ENCODE measurements at places on chromosomes 7 and 10.

DNA sequence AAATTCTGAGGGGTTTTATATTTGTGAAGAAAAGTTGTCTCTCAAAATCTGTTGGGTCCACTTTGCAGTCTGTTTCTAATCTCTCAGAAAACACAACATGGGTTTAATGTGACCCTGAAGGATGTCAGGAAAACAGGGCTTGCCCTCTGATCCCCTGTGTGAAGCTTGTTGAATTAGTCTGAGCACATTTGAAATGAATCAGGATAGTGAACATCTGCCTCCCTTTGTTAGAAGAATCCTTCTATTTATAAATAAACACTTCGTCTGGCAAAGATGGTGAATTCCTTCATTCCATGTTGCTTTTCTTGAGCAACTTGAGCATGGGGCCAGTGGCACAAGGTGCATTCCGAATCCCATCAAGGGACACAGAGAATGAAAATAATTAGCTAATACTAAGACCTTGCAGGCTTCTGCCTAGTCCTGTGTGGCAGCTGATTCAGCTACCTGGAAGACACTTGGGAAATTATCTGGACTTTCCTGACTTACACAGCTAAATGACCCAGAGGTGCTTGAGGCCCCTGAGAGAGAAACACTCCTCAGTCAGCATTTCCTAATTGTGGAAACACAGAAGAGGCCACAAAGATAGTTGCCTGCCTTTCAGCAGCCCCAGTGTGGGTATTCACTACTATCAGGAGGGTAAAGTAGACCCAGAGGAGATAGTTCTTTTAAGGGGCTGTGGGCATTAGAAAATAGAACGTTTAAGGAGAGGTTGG, 305.5 kb downstream of the C7orf25 start:
- no peak for DNase-seq

- DNase-seq: peak; percentile 9
Measured at GRCh38 chr10:70893227-70894006, 5.1 kb upstream of the PCBD1 start.

GRCh38 chr10:43355749-43356371, 15.6 kb upstream of the FXYD4 start:
- DNase-seq: no peak

GRCh38 chr10:44755481-44755880, 155.7 kb upstream of the TMEM72 start:
- DNase-seq: no peak

DNA sequence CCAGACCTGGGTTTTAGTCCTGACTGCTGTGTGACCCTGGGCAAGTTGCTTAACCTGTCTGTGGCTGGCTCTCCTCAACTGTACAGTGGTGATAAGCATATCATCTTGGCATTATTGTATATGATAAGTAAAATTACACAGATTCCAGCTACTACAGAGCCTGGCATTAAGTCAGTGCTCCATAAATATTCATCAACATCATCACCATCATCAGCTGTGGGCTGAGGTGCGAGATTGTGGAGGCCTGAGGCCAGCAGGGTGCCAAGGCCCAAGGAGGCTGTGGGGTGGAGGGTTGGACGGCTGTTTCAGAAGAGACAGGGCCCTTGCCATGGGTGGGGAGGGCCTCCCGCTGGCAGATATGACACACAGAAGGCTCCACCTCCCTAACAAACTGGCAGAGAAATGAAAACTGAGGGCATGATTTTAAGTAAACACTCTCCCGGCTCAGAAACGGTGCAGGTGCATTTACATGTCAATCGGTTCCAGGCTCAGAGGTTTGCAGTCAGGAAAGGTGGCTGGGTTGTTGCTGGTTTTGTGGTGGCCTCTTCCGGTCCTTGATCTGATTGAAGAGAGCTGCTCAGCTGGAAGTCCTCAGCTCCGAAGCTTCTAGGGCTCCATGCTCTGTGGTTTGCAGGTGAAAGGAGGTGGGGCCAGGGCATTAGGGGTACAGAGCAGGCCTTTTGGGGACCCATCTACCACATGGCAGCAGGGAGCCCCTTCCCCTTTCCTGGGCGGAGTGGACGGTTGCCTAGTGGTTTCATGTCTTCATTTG, 10.2 kb downstream of the CRYGN start:
- peak; percentile 80 for DNase-seq

DNA sequence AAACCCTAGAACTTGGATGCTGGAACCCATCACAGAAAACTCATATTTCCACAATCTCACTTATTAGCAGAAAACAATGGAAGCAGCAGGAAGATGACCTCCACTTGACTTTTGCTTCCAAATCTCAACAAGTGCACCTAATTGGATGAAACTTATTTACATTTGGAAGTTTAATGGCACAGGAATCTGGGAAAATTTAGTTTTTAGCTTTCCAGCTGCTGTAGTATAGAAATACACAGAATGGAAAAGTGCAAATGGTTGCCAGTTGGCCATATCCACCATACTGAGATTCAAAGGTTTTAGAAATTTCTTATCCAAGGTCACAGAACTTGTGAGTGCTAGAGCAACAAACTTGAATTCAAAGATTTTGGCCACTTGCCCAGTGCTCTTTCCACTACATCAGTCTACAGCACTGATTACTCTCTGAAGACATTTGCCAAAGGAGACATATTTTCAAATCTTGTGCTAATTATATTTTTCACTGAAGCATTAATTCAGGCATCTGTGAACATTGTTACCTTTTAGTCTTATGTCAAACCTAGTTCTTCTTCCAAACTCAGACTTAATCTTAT, 9.3 kb upstream of the AHR start:
- no peak for DNase-seq

DNA sequence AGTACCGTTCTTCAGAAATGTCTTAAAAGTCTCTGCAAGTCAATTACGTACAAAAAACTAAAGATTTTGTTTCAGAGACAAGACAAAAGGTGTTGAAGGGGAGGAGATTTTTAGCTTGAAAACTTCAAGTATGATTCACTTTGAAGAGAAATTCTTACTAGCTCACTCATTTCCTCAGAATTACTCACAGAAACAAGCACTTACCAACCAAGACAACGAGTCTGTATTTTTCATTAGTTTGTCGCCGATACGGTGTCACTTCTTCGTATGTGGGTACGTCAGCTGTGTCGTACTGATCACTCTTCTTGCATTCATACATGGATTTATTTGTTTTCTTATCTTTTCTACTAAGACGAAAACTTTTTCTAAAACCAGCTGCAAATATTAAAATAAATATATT, 90.6 kb upstream of the ODAD2 start:
- DNase-seq: no peak

GRCh38 chr10:102003541-102003940, 52.4 kb downstream of the ARMH3 start:
- no peak for DNase-seq

GRCh38 chr7:39410582-39410981, 155.6 kb upstream of the YAE1 start:
- DNase-seq: no peak

GRCh38 chr7:128378637-128379036, 17.1 kb upstream of the PRRT4 start:
- DNase-seq: no peak

- DNase-seq: no peak
Measured at GRCh38 chr10:117757086-117757720, 214.7 kb downstream of the EMX2 start.

DNA sequence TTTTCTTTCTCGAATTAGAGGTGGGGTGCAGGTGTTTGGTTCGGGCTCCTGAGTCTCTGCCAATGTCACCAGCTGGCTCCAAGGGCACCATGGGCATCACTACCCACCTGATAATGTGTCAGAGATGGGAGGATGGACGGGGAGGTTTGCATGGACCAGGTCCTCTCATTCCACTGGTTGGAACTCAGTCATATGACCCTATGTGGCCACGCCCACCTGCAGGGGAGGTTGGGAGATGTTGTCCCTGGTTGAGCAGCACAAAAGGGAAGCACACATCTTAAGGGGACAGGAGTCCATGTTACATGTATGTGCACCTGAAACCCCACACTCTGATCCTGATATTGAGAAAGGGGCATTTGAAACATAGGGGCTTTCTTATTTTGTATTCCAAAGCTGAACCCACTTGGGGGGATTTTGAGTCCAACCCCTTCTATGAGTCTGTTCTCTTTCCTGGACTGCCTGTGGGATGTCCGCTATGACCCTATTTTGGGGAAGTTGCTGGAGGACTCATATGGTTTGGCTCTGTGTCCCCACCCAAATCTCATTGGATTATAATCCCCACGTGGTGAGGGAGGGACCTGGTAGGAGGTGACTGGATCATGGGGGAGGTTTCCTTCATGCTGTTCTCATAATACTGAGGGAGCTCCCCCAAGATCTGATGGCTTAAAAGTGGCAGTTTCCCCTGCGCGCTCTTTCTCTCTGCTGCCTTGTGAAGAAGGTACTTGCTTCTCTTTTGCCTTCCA, 66.9 kb upstream of the BAIAP2L1 start:
- DNase-seq: no peak

DNA sequence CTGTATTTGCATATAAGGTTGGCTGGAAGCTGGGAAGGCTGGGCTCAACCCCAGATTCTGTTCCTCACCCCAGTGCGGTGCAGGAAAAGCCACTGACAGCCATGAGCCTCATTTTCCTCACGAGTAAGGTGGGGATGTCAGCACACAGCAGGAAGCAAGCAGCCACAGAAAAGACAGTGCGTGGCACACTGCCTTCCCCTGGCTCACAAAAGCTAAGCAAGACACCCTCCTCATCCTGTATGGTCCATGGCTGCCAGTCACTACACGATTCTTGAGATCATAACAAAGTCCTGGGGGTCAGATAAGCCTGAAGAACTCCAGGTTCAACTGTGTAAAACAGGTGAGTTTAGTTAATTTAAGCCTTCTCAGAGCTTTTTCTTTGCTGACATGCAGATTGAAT, 28.9 kb upstream of the DDC start:
- DNase-seq: no peak

DNA sequence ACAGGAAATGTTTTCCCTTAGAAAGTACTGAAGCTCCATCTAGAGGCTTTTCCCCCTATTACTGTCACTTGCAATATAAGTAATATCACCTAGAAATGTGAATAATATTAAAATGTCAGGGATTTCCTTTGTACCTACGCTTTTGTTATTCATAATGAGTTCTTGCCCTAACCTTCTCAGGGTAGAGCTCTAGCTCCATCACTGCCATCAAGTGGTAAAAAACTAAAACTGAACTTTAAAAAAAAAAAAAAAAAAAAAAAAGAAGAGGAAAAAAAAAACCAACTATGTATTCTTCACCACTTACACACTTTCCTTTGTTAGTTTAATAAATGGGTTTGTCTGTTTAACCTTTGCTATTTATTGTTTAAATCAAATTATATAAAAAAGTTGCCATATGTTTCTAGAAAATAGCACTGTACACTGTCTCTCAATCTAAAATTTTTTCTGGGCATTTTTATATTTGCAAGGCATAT, 49.9 kb downstream of the DNAJC1 start:
- DNase-seq: peak; percentile 56

- peak; percentile 79 for DNase-seq
Measured at GRCh38 chr10:43816351-43817321, 168.0 kb upstream of the ZNF32 start.

DNA sequence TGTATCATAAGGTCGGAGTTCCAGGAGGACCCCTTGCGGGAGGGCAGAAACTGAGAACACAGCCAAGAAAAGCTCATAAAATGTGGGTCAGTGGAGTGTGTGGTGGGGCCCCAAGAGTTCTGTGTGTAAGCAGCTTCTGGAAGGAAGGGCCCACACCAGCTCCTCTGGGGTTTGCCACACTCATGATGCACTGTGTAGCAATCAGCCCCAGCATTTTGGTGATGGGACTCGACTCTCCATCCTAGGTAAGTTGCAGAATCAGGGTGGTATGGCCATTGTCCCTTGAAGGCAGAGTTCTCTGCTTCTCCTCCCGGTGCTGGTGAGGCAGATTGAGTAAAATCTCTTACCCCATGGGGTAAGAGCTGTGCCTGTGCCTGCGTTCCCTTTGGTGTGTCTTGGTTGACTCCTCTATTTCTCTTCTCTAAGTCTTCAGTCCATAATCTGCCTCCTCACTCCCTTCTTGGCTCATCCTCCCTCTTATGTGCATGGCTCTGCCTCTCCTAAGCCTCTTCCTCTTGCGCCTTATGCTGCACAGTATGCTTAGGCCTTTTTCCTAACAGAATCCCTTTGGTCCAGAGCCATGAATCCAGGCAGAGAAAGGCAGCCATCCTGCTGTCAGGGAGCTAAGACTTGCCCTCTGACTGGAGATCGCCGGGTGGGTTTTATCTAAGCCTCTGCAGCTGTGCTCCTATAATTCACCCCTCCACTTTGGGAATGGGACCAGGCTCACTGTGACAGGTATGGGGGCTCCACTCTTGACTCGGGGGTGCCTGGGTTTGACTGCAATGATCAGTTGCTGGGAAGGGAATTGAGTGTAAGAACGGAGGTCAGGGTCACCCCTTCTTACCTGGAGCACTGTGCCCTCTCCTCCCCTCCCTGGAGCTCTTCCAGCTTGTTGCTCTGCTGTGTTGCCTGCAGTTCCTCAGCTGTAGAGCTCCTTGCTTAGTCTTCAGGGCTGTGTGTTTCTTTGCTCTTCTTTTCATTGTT, 17.8 kb downstream of the PRSS2 start:
- DNase-seq: no peak

DNA sequence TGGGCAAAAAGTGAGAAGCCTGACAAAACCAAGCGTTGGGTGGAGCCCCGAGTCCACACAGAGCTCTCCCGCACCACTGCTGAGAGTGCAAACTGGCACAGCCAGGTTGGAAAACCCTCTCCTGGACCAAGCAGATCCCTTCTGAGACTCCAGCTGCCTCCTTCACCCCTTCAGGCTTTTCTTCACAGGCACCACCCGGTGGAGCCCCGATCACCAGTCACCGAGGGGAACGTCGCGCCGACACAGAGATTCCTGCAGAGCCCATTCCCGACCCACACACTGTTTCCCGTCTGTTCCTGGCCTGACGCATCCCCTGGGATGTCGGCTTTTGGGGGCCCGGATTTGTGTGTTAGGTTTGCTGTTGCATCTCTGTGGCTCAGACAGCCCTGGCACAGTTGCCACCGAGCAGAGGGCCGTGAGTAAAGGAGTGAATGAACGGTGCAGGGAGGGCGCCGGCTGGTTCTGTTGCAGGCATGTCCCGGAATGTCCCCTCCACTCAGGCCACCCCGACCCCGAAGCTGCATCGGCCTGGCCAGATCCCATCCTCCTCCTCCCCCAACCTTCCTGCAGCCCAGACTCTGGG, 51.0 kb upstream of the INPP5A start:
- DNase-seq: no peak

Data from GM12865 (cell line).